Small intestine (tissue), 16 donors: ENCODE measurements at places on chromosomes 13 and 19. TPM values are rescaled to one million over a fixed set of nuclear protein-coding genes. Genes with fewer than 3 reads are reported as not detected.

DNA sequence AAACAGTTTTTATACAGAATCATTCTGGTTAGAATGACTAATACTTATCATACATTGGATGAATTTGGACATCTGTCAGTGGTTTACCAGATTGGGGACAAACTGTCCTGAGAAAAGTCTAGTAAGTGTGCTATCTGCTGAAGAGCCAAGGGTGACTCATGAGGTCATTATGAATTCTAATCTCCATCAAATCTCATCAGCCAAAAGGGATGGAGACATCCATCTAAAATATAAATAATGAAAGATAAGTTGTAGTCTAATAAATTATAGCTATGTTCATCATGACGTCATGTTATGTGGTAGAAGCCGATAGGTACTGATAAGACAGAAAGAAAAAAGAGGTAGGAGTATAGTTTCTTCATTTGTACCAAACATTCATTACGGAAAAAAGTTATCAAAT is 804.4 kb downstream of the PCDH9 start:
- no peak for DNase-seq

DNA sequence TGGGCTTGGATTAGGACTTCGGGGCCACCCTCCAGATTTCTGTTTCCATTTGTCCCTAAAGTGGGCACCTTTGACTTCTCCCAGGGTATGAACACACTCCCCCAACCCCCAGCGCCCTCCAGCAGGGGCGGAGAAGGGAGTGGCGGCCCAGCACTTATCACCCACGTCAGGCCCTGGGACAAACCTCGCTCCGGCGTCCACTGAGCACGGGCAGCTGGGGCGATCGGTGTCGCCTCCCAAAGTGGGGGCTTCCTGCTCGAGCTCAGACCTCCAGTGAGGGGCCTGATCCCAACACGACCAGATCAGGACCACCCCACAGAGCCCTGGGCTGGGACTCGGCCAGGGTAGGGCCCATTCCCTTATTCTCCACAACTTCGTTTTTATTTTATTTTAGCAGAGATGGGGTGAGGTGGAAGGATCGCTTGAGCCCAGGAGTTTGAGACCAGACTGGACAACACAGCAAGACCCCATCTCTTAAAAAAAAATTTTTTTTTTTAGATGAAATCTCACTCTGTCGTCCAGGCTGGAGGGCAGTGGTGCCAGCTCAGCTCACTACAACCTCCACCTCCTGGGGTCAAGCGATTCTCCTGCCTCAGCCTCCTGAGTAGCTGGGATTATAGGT is 3.7 kb upstream of the TCF3 start:
- no peak for DNase-seq

DNA sequence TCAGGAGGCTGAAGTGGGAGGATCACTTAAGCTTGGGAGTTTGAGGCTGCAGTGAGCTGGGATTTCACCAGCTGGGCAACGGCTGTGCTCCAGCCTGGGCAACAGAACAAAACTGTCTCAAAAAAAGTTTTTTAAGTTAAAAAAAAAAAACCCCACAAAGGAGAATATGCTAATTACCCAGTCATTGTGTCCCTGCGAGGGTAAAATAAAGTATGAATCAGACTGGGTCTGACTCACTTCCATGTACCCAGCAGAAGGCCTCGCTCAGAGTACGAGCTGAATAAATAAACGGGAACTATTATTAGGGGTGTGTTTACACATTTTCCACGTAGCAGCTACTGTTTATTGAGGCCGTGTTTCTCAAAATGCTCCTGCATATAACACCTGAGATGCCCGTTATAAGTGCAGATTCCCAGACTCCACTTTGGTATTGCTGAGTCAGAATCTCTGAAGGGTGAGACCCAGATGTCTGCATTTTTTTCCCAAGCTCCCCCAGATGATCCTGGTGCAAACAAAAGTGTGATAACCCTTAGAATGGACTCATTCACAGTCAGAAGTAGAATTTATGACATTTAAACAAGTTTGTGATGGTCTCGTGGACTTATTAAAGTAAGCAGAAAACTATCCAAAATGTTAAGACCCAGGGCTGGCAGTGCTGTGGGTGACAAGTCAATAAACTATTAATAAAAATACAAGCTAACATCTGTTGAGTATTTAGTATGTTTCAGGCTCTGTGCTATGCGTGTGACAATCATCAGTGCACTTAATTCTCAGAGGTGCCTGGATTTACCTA is 28.2 kb downstream of the KCNC3 start:
- DNase-seq, result no peak

DNA sequence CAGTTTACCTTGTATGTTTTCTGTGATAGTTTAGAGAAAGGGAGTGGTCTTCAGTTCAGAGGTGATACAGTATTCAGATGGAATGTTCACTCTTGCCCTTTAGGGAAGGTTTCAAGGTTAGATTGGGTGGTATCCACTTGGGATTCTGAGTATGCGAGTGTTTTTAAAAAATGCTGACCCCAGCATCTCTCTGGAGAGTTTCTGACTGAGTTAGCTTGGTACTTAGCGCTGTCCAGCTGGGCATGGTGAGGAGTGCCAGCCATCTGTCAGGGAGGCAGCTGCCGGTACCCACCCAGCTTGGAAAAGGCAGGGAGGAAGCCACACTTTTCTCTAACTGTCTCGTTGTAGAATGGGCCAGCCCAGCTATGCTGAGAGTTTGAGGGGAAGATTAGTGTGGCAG is 63.3 kb downstream of the ARHGEF7 start:
- DNase-seq, result no peak

GRCh38 chr13:49062297-49062896 is 86.7 kb downstream of the FNDC3A start:
- DNase-seq, result no peak

DNA sequence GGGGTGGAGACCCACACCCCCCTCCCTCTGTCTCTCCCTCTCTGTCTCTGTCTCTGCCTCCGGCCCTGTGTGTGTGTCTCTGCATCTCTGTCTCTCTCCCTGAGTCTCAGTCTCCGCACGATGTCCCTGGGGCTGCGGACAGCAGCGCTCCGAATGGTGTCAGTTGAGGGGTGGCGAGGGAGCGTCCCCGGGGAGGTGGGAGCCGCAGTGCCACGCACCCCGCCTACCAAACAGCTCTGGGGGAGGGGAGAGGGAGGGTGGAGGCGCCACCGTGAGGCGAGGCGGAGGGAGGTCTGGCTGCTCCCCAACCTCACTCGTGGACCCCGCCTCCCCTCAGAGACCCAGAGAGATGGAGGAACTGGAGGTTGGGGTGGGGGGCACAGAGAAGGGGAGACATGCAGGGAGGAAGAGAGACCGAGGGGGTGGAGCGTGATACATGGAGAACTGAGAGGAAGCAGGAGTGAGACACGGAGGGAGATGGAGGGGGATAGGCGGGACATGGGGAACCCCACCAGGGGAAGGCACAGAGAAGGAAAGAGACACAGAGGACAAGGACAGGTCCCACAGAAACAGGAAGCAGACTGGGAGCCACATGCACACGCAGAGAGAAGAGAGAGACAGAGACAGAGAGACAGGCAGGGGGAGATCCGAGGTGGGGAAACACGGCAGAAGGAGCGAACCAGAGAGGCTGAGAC is 7.2 kb downstream of the ERFL start:
- no peak for DNase-seq

- peak; percentile 14 for DNase-seq
Observed at GRCh38 chr13:99199541-99200431, 868 bp upstream of the UBAC2 start.

GRCh38 chr19:32032561-32032960 is 312.8 kb upstream of the ZNF507 start:
- no peak for DNase-seq

GRCh38 chr13:107005577-107005976 is 437.6 kb upstream of the ARGLU1 start:
- DNase-seq, result no peak

GRCh38 chr13:57787058-57787791 is 155.7 kb downstream of the PCDH17 start:
- DNase-seq, result no peak

- no peak for DNase-seq
Observed at GRCh38 chr13:53490752-53491151, 462.1 kb downstream of the OLFM4 start.

DNA sequence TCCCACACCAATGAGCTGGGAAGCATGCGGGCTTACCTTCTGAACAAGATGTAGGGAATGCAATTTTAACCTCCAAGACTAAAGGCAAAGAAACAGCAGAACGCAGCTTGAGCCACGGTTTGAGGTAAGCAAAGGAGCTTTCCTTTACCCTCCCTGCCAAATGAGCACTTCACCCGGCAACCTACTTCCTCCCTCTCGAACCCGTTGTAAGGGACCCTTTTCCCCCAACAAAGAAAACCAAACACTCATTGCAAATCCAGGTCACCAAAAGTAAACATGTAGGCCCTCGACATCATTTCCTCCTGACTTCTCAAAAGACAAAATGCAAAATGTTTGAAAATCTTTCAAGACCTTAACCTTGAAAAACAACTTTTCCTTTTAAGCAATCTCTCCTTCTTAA is 65.3 kb downstream of the ABCC4 start:
- DNase-seq, result no peak

- no peak for DNase-seq
Observed at GRCh38 chr13:50678464-50679162, 164.9 kb downstream of the DLEU7 start.

DNA sequence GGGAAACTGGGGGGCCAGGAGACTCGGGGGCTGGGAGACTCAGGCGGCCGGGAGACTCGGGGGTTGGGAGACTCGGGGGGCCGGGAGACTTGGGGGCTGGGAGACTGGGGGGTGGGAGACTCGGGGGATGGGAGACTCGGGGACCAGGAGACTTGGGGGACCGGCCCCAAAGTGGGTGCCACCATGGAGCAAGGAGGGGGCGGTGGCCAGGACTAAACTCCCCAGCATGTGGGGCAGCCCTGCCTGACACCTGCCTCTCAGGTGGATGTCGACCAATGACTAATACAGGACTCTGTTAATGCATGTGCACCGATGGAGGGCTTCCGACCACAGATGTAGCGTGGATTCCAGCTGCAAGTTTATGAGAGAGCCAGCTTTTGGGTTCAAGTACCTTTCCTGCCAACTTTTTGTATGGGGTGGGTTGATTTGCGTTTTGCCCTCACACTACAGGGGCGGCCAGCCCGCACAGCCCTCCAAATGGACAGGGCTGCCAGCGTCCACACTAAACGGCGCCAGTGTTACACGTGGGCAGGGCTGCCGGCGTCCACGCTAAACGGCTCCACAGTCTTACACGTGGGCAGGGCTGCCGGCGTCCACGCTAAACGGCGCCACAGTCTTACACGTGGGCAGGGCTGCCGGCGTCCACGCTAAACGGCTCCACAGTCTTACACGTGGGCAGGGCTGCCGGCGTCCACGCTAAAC is 62.2 kb downstream of the RASA3 start:
- no peak for DNase-seq

DNA sequence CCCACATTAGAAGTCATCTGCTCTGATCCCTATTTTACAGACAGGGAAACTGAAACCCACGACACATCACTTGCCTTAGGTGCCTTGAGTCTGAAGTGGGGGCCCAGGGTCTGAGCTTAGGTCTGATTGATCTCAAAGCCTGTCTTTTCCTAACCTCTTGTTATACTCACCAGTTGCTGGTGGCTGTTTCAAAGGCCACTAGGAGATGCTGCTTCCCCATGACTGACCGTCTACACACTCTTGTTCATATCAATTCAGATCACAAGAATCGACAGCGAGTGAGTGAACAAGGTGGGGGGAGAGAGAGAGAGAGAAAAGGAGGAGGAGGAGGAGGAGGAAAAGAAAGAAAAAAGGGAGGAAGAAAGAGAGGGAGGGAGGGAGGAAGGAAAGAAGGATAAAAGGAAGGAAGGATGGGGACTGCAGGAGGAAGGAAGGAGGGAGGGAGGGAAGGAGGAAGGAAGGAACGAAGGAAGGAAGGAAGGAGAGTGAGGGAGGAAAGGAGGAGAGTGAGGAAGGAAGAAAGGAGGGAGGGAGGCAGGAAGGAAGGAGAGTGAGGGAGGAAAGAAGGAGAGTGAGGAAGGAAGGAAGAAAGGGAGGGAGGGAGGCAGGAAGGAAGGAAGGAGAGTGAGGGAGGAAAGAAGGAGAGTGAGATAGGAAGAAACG is 3.3 kb downstream of the OR10H1 start:
- peak; percentile 54 for DNase-seq

- no peak for DNase-seq
Observed at GRCh38 chr19:11580116-11580515, 2.7 kb upstream of the ACP5 start.

GRCh38 chr19:43984687-43985000 is 656 bp downstream of the ZNF155 start:
- DNase-seq, result no peak

GRCh38 chr19:19115954-19116353 is 22.3 kb downstream of the TMEM161A start:
- no peak for DNase-seq

NPAS1 gene
- not detected for polyA plus RNA-seq

TTC9B gene
- polyA plus RNA-seq, result 2.6 TPM

ALOX5AP gene
- polyA plus RNA-seq, result 18.6 TPM

FFAR2 gene
- polyA plus RNA-seq, result 0.95 TPM

RFXAP gene
- 6.2 TPM for polyA plus RNA-seq

PVR gene
- 26.0 TPM for polyA plus RNA-seq

RPS19 gene
- polyA plus RNA-seq, result 2,031 TPM

GNG8 gene
- not detected for polyA plus RNA-seq

SBK2 gene
- 0.06 TPM for polyA plus RNA-seq
